ENCODE measurements at places on chromosomes 3 and 15. TPM values are rescaled to one million over a fixed set of nuclear protein-coding genes. Genes with fewer than 3 reads are reported as not detected.
A peak's percentile ranks its signal among the peaks of the same experiment; 100 is the strongest.

Gene GOLGA8G
- total RNA-seq: not detected

DNA sequence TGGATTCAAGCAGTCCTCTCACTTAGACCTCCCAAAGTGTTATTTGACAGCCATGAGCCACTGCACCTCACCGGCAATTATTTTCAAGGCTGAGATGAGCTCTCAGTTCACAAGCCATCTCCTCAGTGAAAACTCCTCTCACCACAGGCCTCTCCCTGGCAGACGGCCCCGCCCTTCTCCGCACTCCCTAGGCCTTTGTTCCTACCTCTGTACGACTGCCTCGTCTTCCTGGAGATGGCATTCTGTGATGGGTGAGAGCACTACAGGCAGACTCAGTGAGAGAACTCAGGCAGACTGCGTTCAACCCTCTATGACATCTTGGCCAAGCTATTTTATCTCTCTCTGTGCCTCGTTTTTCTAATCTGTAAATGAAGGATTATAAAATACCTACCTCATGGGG, 67.0 kb upstream of the TPM1 start:
- DNase-seq: no peak

GRCh38 chr3:155185631-155186071, 105.5 kb downstream of the MME start:
- no peak for DNase-seq

- peak; percentile 50 for DNase-seq
These were observed 1.9 kb downstream of the KLF13 start for GRCh38 chr15:31328428-31328968.
